B cell (primary cell): ENCODE measurements at places on chromosomes 12 and 14.

DNA sequence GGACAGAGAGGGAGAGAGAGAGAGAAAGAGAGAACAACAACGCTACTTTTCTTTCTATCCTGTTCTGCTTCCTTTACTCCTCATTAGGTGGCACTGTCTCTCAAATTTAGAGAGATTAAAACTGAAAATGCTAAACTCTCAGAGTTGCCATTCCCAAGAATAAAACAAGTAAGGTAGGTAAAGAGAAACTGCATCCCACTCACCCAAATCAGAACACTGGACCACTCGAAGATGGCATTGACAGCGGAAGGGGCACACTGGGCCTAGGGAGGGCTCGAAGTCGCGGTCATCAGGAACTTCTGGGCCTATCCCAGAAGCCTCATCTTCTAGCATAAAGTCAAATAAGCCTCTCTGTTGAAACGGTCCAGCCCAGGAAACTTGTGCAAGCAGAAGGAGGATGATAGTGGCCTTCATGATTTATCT is 4.5 kb downstream of the DCN start:
- DNase-seq = peak; percentile 2

DNA sequence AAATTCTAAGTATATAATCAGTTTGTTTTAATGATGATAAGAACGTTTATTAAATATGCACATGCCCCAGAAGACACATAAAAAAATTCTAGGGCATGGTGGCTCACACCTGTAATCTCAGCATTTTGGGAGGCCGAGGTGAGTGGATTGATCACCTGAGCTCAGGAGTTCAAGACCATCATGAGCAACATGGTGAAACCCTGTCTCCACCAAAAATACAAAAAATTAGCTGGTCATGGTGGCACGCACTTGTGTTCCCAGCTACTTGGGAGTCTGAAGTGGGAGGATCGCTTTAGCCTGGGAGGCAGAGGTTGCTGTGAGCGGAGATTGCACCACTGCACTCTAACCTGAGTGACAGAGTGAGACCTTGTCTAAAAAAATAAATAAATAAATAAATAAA is 4.0 kb downstream of the CD69 start:
- DNase-seq = no peak

DNA sequence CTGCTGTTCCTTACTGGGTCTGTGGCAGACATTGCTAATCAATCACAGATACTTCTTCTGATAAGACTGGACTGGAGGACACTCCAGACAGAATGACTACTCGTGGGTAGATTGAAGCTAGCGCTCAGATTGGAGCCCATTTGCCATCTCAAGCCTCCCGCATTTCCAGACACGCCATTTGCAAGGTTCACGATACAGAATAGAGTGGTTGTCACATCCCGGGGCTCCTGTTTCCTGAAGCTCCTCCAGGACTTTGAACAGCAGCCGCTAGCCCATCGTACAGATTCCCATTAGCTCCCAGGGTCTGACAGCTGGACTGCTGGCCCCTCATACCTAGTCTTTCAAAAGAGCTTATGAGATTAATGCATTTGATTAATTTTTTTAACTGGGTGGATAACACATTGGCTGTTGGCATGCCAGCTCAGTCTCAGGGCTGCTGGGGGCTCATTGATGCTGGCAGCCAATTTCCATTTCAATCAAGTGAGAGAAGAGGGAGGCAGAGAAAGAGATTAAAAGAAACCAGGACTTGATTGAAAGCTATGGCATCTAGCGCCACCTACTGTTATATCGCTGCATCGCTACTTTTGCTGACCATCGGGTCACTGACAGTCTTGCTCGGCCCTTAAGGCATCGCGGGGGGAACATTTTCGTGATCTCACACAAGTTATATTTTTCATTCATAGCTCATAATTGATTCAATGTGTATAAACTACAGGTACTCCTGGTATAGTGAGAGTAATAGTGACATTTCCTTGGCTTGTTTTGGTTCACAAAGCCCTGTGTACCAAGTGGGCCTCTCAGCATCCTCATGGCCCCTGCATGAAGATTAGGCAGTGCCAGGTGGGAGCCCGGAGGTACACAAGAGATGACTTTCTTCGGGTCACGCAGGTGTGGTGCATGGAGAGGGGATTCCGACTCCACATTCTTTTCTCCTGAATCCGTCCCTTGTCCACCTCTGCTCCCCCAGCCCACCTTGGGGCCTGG is 78.6 kb downstream of the CCDC60 start:
- peak; percentile 26 for DNase-seq

- DNase-seq = no peak
Measured at GRCh38 chr12:100141666-100141997, 1.0 kb downstream of the BLTP3B start.

DNA sequence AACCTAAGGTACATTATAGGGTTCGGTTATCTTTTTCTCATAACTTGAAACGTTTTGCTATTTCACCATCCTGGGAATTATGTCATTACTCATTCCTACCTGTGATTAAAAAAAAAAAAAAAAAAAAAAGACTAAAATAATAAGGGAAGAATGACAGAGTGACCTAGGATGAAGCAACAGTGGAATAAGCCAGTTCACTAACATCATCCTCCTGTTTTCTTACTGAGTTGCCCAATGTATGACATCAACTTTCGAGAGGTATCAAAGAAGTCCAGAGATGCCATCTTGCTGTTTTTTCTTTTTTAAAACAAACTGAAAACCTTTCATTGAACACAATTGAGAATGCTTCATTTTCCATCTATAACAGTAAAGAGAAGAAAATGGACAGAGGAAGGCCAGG is 42.8 kb downstream of the AMN start:
- no peak for DNase-seq

- DNase-seq = no peak
Measured at GRCh38 chr12:119157978-119158377, 20.8 kb upstream of the HSPB8 start.
